ENCODE measurements at places on chromosomes 1 and 21. TPM values are rescaled to one million over a fixed set of nuclear protein-coding genes. Genes with fewer than 3 reads are reported as not detected.

The BRDT gene
- polyA plus RNA-seq = not detected

The RHD gene
- polyA plus RNA-seq = 0.39 TPM

The FAM72B gene
- 1.5 TPM for polyA plus RNA-seq

The CD101 gene
- polyA plus RNA-seq = 0.14 TPM

The SPATA17 gene
- not detected for polyA plus RNA-seq

The KRTAP19-3 gene
- not detected for polyA plus RNA-seq

The NBPF6 gene
- polyA plus RNA-seq = not detected

The LCE1E gene
- not detected for polyA plus RNA-seq

The LMX1A gene
- polyA plus RNA-seq = not detected

The OR6K2 gene
- polyA plus RNA-seq = not detected

The DDAH1 gene
- 0.40 TPM for polyA plus RNA-seq

The TDRD10 gene
- not detected for polyA plus RNA-seq

The ZZZ3 gene
- 49.7 TPM for polyA plus RNA-seq

The PDZK1 gene
- polyA plus RNA-seq = not detected

The GPR3 gene
- 0.12 TPM for polyA plus RNA-seq

The MFAP2 gene
- polyA plus RNA-seq = not detected

The NMNAT1 gene
- polyA plus RNA-seq = 8.8 TPM

The RNU1-4 gene
- 56.9 TPM for polyA plus RNA-seq

The HIVEP3 gene
- 1.5 TPM for polyA plus RNA-seq

The CCDC27 gene
- polyA plus RNA-seq = not detected

The ITLN2 gene
- polyA plus RNA-seq = not detected

The LAD1 gene
- not detected for polyA plus RNA-seq

The DYNLT5 gene
- not detected for polyA plus RNA-seq

The NUDC gene
- 90.8 TPM for polyA plus RNA-seq

The CLIC6 gene
- not detected for polyA plus RNA-seq

The FMN2 gene
- not detected for polyA plus RNA-seq

Measured in naive B cell (primary cell).